ENCODE measurements at places on chromosomes 3 and 15.

DNA sequence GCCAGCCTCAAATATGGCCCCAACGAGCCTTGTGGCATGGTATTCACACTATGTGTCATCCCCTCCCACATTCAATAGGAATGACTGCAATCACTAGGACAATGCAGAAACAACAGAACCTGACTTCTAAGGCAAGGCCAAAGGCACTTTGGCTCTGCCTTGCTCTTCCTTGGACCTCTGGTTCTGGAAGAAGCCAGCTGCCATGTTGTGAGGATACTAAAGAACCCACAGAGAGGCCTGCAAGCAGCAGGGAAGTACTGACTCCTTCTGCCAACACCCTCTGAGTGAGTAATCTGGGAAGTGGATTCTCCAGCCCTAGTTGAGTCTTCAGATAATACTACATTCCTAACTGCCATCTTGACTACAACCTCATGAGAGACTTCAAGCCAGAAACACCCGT is 64.7 kb downstream of the ADAMTS9 start:
- DNase-seq = no peak

DNA sequence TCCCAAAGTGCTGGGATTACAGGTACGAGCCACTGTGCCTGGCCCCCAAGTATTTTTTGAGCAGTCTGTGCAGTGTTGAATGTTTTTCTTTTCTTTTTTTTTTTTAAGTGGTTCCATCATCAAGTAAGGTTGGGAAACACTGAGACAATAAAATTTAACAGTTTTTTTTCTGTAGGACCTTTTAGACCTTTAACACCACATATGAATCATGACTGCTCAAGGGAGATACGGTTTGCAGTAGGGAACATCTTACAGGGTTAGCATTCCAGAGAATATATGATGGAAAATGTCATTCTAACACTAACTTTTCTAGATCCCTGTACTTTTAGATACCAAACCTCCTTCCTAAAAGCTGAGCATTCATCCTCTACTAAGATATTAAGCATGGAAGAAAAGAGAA is 41.7 kb downstream of the SNX4 start:
- no peak for DNase-seq

DNA sequence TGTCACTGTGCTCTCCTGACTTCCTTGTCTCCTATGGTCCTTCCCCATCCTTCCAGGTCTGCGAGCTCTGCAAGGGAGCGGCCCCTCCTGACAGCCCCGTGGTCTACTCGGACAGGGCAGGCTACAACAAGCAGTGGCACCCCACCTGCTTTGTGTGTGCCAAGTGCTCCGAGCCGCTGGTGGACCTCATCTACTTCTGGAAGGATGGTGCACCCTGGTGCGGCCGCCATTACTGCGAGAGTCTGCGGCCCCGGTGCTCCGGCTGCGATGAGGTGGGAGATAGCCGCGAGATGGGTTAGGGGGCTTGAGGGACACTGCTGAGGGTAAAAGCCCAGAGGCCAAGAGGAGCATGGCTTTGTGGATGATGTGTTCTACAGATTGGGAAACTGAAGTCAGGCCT is 63.8 kb downstream of the LMCD1 start:
- DNase-seq = no peak

GRCh38 chr15:35211240-35211902 is 126.3 kb upstream of the NANOGP8 start:
- no peak for DNase-seq

GRCh38 chr3:14548321-14548729 is 8.2 kb upstream of the GRIP2 start:
- no peak for DNase-seq

- no peak for DNase-seq
Measured at GRCh38 chr3:46335541-46335940, 18.4 kb upstream of the CCR2 start.

GRCh38 chr3:15325228-15325627 is 7.2 kb downstream of the SH3BP5 start:
- DNase-seq = no peak

GRCh38 chr15:97998307-97999071 is 38.0 kb downstream of the ARRDC4 start:
- no peak for DNase-seq

DNA sequence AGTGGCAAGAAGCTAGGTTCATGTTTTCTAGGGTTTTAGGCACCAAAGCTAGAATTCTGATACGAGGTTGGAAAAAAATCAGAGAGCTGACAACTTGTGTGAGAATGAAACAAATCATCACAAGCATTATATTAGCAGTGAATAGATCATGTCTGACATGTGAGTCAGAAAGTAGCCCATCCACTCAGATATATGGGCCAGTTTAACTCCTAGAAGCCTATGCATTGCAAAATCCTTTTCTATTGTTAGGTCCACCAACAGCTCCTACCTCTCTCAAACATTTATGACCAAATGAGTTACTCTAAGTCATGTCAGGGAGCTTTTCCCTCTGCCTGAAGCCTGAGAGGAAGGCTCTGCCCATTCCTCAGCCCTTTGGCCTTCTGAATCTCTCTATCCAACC is 44.0 kb downstream of the KBTBD12 start:
- no peak for DNase-seq

All from activated T-helper 1 cell treated with Interleukin-2 at 50 U/mL for 16 hours (primary cell).